Activated CD4-positive, alpha-beta T cell treated with anti-CD3 and anti-CD28 coated beads, Interleukin-2, amount 50 U/mL, for 24 hours (primary cell): ENCODE measurements at places on chromosomes 3 and 15.

DNA sequence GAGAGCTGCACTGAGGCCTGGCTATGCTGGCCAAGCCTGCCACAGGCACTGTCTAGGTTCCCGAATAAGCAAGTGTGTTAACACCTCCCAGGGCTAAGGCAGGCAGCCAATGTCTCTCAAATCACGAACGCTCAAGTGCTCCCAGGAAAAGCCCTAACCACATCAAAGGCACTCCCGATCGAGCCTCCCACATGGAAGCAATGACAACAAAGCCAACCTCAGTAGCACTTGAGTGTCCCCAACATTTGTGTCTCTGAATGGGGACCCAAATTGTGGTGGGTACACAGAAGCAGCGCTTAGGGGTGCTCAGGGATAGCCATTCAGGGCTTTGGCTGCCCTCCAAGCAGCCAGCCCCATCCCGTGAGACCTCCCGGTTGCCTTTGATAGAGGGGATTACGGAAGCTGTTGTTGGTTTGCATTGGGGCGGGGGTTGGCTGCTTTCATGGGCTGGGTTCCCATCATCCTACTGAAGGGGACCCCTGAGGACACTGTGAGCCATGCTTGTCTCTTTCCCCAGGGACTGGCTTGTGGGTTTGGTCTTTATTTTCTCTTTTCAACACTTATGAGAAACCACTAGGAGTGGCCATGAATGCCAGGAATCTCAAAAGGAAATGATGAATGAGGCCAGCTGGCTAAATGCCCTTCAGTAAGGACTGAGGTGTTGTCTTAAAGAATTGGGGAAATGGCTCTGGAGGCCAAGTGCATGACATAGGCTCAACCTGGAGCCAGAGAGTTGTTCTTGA lies 234.1 kb upstream of the FEZF2 start:
- DNase-seq: no peak

DNA sequence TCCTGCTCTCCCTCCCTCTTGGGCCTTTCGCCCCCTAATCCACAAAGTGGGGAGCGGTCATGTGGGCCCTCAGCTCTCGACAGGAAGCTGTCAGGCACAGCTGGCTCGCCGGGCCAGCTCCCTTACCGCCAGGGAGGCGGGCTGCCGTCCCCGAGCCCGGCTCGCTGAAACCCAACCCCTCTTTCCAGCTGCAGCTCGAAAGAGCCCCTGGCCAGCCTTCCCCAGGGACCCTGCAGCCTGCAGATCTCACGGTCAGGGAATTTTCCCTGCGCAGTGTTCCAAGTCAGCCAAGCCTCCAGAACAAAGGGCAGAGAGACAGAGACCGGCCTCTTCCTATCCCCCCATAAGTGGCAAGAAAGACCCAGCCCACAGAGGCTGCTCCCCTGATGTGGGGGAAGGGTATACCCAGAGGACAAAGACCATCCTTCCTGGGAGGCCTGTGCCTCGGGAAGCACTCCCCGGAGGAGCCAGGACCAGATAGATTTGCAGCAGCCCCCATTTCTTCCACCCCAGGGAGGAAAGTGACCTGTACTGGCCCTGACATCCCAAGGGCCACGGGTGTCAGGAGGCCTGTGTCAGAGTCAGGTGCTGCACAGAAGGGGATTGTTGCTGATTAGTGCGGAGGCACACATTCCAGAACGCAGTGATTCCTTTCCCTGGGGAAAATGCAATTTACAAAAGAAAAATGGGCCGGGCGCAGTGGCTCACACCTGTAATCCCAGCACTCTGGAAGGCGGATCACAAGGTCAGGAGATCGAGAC lies 32.6 kb downstream of the MAGEF1 start:
- DNase-seq: no peak

DNA sequence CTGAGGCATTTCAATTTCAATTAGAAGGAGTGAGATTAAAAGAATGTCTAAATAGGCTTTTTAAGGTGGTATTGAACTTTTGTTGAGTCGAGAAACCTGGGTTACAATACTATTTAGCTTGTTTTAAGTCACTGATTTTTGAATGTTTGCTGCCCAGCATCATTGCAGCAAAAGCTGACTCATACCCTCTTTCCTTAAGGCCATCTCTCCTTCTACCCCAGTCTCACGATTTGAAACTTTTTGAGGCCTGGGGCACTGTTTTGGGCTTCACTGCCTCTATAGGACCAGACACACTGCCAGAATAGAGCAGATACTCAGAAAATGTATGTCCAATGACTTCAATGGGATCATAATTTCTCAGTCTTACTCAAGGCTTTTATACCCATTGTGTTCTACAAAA lies 319.6 kb upstream of the TGFBR2 start:
- DNase-seq: no peak

DNA sequence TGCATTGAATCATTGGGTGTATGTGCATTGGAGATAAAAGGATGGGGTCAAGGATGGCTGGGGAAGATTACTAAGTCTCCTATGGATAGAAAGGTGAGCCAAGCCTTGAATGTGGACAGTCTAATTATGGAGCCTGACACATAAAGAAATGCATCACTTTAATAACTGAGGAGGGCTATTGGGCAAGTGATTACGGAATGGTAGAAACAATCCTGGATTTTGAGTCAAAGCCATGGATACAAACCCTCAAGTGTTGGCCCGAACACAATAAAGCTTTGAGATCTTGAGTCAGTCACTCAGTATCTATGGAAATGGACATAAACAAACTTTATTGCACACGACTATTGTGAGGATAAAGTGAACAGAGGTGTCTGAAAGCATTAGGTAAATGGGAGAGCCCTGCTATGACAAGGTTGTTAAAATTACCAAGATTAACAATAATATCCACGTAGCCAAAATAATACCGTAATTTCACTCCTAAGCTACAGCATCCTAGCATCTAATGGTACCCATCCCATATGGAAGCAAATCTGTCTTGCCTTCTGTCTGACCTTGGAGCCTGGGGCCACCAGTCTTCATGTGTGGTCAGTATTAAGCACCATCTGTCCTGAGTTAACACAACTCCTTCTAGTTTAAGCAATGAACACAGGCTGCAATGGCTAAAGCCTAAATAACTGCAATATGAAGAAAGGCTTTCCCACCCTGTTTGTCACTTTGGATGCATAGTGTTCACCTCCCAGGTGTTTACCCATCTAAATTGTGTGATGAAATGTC lies 136.9 kb upstream of the PRICKLE2 start:
- DNase-seq: no peak

DNA sequence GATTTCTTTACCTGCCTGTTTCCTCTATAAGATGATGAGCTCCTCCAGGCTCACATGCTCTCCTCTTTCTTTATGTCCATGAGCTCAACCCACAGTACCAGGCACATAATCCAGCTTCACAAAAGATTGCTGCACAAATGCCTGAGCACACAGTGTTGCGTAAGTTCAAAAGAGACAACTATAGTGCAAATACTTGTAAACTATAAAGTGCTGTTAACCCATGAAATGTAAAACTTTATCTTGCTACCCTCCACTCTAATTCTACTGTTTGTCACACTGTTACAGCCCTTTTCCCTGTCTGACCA lies 101.0 kb upstream of the LPP start:
- DNase-seq: no peak

DNA sequence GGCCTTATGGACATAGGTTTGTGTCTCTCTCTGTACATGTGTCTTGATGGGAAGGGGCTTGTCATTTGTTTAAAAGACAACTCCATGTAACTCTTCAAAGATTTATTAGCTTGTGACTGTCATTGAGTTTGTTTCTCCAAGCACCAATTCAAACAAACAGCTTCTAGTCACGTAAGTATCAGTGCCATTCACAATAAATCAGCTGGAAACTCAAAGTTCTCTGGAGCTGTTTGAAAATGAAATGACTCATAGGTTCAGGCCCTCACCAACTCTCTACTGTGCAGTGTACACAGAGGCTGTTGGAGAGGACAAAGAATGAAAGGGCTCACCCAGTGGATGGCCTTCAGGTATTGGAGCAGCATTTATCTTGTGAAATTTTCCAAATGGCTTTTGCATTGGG lies 476.3 kb downstream of the AGBL1 start:
- no peak for DNase-seq

DNA sequence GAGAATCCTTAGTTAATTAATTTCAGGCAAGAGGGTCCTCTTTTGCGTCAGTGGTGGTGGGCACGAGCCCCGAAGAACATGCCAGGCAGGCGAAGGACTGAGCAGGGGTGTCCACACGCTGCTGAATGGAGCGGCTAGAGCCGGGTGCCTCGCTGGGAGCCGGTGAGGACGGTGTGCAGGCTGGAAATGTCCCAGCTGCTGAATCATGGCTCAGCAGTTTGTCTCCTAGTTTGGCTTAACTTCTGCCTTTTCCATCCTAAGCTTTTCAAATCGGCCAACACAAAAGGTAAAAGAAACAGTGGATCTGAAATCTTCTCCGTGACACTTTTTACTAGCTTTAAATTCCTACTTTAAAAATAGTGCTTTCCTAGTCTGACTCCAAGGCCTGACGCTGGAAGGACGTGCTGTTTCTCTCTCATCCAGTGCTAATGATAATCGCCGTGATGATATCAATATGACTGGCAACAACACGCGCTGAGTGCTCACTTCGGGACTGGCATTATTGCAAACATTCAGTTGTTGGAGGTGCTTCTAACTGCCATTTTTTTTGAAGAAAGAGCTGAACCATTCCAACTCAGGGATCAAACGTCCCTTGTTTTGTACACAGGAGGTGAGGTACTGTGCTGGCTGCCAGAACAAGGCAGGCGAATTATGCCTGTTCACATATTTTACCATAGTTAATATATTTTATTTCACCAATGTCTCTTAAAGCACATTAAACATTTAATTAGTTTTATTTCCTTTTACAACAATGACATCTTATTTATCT lies 19.8 kb downstream of the PCSK6 start:
- no peak for DNase-seq

DNA sequence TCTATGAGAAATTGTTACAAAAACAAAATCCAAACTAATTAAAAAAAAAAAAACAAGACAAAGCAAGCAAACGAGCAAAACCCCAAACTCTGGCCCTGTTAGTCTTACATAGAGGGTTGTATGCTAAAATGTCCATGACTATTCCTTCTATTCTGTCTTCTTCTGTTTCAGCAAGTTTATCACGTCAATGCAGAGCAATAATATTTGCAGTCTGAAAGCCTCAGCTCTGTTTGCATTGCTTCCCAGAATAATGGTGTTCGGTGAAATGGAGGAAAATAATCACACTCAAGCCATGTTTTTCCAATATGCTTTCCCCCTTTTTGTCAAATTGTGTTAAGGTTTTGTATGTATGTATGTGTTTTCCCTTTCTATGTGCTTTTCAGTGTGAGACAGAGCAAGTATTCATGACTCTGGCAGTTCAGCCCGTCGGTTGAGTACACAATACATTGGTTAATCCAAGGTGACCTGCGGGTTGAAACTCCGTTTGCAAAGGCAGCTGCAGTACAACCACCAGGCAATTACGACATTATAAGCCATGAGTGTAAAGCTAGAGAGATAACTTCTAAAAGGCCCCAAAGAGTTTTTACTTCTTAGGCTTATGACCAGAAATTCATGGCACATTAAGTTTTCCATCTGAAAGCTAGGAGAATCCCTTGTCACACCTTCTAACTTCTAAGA lies 34.9 kb upstream of the MAGI1 start:
- DNase-seq: no peak

- no peak for DNase-seq
These were observed 7.2 kb upstream of the FAM174B start for GRCh38 chr15:92662762-92663161.

DNA sequence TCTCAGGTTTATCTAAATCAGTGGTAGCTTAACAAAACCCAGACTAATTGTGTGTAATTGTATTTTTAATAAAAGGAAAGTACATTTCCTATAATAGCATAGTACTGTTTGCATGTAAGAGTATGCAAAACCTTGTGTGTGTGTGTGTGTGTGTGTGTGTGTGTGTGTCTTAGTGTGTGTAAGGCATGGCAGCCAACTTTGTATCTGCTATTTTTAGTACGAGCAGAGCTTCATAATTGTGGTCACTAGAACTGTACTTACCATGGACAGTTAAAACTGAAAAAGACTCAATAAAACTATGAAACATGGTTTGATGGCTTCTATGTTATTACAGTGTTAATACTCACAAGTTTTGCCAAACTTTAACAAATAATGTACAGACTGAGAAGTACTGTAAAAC lies 6.2 kb downstream of the P2RY1 start:
- DNase-seq: no peak

DNA sequence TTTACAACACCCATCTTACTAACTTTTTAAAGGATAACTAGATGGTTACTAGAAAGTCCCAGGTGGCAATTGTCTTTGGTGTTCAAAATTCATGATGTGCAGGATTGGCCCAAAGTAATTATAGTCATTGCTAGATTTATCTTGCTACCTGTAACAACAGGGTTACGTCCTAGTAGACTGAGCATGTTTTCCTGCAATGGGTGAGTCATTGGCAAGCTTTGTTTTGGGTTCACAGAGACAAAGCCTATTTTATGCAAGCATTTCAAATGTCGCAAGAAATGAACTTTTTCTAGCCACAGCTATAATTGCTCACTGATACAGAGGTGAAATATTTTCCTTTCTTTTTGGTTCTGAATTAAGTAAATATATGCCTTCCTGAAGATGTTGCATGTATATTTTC lies 267.6 kb downstream of the AGBL1 start:
- DNase-seq: no peak

DNA sequence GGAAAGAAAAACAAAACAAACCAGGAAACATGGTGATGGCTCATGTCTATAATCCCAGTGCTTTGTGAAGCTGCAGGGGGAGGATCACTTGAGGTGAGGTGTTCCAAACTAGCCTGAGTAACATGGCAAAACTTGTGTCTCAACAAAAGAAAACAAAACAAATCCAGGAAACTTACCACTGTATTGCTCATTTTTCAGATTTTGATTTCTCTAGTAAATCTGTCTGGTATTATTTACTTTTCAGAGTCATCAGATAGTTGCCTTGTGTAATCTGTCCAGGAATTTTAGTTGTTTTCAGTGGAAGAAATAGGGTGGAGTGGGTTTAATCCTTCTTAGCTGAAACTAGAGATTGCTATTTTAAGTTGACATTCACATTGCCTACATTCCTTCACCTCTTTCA lies 91.8 kb upstream of the ALCAM start:
- DNase-seq: no peak

GRCh38 chr15:57827021-57827420 lies 120.5 kb downstream of the POLR2M start:
- no peak for DNase-seq

- no peak for DNase-seq
These were observed 1.3 kb downstream of the SLC7A14 start for GRCh38 chr3:170584585-170585007.

GRCh38 chr15:40695469-40695890 lies 506 bp downstream of the RAD51 start:
- no peak for DNase-seq

- DNase-seq: no peak
These were observed 222.4 kb upstream of the LRIG1 start for GRCh38 chr3:66723231-66723630.

GRCh38 chr3:180981912-180982311 lies 7.6 kb downstream of the DNAJC19 start:
- no peak for DNase-seq

GRCh38 chr3:182392182-182392937 lies 400.9 kb upstream of the ATP11B start:
- DNase-seq: no peak

- no peak for DNase-seq
These were observed 109.3 kb downstream of the GMPS start for GRCh38 chr3:155979746-155980145.
